ENCODE measurements at places on chromosomes 16 and 17.
A peak's percentile ranks its signal among the peaks of the same experiment; 100 is the strongest.

DNA sequence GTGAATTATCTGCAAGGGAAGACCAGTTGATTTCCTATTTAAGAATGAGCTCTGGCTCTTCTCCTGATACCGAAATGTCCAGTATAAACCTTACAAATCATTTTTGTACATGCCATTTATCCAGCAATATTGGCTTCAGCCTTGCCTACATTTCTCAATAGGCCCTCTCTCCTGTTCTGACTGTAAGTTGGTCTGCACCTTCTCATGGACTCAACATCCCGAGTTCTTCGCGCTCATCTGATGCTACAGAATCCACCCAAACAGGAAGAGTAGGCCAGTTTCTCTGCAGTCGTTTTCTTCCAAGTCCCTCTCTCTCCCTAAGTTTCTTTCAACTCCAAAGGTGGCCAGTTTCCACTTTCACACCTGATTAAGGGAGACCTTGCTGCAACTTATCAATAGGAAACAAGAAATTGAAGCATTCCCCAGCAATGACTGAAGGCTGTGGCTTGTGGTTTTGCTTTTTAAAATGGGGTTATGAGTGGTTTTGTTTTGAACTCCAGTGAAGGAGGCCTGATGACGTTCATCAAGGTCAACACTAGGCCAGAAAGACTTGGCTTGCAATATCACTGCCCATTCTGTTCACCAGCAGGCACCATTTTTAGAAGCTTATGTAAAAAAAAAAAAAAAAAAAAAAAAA is 383.0 kb downstream of the MAF start:
- DNase-seq, result no peak

DNA sequence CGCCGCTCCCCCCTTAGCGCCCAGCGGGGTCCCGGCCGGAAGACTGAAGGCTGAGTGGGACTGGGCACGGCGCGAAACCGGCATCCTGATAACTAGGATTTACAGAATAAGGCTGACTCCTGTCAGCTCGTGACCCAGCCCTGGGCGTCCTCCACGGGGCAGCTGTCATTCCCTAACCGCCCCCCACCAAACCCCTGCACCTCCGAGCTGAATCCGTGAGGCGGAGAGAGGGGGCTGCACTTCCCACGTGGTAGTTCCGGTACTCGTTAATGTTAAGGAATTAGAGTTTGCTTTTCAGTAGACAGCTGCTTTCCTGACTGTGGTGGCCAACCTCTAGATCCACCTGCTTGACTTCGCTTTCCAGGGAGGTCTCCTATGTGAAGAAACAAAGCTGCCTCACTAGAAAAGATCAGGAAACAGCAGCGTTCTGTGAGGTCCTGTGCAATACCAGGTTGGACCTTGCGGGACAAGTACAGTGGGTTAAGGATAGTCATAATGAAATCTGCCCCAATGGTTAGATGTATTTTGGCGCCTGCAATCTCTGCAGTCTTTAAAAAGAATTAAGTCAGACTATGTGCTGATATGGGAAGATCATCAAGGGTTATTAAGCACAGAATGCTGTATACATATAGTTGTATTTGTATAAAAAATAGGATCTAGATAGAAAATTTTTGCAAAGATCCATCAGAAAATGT is 1.1 kb upstream of the WBP2 start:
- DNase-seq, result no peak

- DNase-seq, result no peak
These were observed 123.1 kb downstream of the CA10 start for GRCh38 chr17:52035336-52035915.

DNA sequence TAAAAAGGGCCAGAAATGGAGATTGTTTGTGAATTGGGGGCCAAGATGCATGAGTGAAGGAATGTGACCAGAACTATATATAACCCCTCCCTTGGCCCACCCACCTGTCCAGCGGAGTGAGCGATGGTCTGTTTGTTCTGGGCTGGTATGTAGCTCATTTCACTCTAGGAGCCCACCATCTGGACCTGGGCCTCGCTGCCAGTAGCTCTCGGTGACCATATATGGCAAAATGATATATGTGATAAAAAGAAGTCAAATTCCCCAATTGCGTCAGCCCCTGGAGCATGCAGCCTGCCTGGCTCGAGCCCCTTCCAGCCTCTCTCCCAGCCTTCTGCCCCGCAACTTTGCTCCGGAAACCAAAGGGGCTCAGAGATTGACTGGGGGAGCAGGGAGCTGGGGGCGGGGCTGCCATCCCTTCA is 47.3 kb downstream of the CCDC42 start:
- DNase-seq, result no peak

GRCh38 chr17:32849879-32850278 is 27.0 kb downstream of the MYO1D start:
- no peak for DNase-seq

DNA sequence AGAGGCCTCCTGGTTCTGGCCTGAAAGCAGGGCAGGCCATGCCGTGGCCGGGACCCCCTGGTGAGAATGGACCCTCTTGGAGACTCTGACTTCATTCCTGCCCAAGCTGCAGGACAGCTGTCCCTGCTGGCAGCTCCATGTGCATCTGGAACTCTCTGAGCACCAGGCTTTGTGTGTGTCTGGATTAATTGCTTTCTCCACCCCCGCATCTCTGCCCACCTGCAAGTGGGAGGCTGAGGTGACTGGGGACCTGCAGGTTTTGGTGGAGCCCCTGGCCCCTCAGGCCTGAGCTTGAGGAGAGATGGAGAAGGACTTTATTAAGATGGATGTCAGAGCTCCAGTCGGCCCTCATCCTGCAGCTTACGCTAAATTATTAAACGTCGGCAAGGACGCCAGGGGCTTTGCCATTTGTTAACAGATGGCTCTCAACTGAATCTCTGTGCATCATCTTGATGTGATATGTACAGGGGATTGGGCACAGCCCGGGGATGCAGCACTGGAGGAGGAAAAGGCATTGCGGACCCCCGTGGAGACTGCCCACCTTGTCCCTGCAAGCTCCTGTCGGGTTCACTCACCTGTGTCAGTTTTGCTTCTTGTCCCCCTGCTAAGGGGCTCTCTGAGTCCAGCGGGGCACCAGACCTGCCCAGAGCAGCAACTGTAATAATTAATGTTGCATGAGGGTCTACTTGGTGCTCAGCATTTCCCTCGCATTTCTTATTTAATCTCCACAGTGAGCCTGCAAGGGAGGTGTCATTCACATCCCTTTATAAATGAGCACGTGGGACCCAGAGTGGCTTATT is 154.1 kb upstream of the RPL38 start:
- DNase-seq, result no peak

DNA sequence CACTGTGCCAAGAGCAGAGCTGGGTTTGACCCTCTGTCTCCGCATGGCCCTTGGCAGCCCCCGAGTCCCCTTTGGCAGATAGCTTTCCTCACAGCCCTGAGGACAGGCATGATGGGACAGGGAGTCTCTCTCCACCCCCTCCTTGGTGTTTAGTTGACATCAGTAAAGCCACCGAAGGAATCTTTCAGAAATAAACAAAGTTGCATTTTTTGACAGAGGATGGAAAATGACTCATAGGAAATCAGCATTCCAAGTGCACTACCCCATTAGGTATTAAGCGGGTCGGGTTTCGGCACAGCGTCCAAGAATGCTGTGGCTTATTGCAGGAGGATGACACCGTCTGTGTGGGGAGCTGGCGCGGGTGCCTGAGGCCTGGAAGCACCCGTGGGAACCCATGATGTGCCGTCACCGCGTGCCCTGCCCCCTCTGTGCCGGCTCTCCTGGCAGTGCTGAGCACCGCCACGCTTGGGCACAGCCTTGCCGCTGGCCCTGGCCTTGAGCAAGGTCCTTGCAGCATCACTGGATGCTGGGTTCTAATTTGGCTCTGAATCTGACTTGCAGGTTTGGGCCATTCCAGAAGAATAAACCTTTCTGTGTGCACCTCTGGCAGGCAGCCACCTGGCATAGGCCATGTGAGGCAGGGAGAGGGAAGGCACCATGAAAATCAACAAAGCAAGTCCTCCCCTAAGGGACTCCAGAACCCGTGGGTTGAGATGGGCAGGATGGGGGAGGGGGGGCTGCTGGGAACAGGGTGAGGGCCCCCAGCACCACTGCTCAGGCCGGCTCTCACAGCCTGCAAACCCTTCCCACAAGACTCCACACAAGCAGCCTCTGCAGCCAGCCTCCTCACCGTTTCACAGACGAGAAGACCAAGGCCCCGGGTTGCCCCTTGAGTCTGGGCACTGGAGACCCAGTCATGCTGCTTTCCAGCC is 50.5 kb upstream of the ZNF469 start:
- DNase-seq, result peak; percentile 30

Measured in thyroid gland (tissue), 4 donors.